ENCODE measurements at places on chromosomes 5 and 9. TPM values are rescaled to one million over a fixed set of nuclear protein-coding genes. Genes with fewer than 3 reads are reported as not detected.

GRCh38 chr5:38642189-38642911 lies 85.9 kb upstream of the LIFR start:
- DNase-seq: no peak

GRCh38 chr5:26884481-26884880 lies 153.9 kb downstream of the CDH9 start:
- no peak for DNase-seq

- DNase-seq: no peak
Measured at GRCh38 chr5:79236970-79237739, 1.2 kb downstream of the JMY start.

- no peak for DNase-seq
Measured at GRCh38 chr5:4531756-4532704, 608.1 kb upstream of the ADAMTS16 start.

GRCh38 chr5:34775886-34776285 lies 63.1 kb upstream of the TTC23L start:
- no peak for DNase-seq

DNA sequence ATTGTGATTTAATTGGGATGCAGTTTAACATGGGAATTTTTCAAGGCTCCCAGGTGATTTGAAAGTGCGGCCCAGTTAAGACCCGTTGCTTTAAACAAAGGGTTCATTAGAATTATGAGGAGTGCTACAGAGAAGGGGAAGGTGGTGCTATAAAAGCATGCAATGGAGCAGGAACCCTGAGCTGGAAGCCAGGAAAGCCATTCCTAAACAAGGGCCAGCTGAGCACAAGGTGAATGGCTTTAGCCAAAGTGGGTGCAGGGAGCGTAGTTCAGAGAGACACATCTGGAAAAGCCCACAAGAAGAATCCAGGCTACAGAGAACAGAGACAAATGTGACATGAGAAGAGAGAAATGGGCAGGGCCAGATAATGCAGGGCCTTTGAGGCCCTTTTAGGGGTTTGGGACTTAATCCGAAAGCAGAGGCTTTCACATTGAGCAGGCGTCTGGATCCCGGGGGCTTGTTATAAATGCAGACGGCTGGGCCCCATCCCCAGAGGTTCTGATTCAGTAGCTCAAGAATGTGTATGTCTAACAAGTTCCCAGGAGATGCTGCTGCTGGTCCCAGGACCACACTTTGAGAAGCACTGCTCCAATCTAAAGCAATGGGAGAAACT lies 138.1 kb upstream of the WWC1 start:
- DNase-seq: no peak

DNA sequence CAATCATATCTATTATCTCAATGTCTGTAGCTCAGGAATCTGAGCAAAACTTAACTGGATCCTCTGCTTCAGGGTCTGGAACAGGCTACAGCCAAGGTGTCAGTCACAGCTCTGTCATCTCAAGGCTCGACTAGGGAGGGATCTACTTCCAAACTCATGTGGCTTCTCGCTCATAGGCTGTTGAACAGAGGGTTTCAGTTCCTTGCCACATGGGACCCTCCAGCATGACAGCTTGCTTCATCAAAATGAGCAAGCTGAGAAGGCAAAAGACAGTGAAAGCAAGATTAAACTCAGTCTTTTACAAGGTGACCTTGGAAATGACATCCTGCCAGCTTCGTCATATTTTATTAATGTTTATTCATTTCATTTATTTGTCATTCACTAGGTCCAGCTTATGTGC lies 111.7 kb downstream of the GADD45G start:
- DNase-seq: no peak

- DNase-seq: no peak
Measured at GRCh38 chr9:124254261-124254682, 3.5 kb upstream of the NEK6 start.

DNA sequence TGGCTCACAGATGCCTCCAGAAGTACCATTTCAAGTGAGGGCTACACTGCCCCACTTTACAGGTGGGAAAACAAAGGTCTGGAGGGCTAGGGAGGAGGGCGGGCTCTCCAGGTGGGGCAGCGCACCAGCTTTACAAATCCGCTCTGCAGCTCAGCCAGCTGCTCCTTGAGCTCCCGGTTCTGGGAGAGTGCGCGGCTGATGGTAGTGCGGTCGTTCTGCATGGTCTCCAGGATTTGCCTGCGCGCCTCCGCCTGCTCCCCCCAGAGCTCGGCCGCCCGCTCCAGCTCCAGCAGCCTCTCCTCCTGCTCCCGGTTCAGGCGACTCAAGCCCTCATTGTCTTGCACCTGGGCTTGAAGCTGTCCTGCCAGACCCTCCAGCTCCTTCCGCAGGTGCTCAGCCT lies 15.5 kb downstream of the GOLGA2 start:
- no peak for DNase-seq

- DNase-seq: no peak
Measured at GRCh38 chr5:115450741-115451140, 93.8 kb downstream of the FEM1C start.

DNA sequence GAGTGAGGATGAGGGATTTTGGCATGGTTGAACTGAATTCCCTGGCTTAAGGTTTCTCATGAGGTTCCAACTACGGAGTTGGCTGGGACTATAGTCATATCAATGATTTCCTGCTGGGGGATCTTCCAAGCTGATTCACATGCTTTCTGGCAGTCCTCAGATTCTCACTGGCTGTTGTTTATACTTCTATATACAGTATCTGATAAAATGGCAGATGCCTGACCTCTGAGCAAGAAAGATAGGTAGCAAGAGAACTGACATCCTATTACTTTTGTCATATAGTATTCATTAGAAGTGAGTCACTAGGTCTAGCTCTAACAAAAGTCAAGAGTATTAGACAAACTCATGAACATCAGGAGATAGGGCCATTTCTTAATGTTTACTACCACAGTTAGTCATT lies 440.9 kb upstream of the EDIL3 start:
- no peak for DNase-seq

DNA sequence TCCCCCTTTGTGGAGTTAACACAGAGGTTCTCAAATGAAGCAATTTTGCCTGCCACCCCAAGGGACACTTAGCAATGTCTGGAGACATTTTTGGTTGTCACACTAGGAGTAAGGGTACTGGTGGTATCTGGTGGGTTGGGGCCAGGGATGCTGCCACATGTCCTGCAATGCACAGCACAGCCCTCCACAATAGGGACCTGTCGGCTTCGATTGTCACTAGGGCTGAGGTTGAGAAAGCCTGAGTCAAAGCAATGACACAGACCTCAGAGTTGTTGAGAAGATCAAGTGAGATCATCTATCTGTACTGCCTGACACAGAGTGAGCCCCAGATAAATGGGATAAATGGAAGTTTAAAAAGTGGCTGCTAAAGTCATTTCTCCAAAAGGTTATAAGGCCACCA lies 249.2 kb upstream of the KLF4 start:
- DNase-seq: no peak

DNA sequence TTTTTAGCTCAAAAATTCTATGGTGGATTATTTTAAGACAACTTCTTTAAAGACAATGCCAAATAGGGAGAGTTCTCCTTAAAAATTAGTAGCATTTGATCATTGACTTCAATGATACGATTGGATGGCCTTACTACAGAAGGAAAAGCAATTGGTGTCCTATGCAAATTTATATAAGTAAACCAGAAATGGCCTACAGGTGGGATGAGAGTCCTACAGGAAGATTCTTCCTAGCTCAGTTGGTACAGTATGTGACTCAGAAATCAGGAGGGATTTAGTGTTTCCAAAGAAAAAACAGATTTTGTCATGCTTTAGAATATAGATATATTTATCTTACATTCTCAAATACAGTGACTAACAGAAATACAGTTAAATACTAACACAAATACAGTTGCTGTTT lies 6.5 kb downstream of the ANKRA2 start:
- no peak for DNase-seq

GRCh38 chr5:107523029-107523680 lies 147.6 kb downstream of the EFNA5 start:
- no peak for DNase-seq

Gene PCDHB14
- 8.2 TPM for polyA plus RNA-seq

Gene DNM1
- 15.2 TPM for polyA plus RNA-seq

Gene PCDHB16
- polyA plus RNA-seq: 2.4 TPM

Gene TSSK1B
- not detected for polyA plus RNA-seq

Gene CKMT2
- 8.4 TPM for polyA plus RNA-seq

Gene PCA3
- polyA plus RNA-seq: 6.1 TPM

Gene OR1J2
- not detected for polyA plus RNA-seq

Gene ANKRD31
- polyA plus RNA-seq: 0.05 TPM

All from urinary bladder (tissue), 4 donors.